ENCODE measurements at places on chromosomes 2 and 18.
A peak's percentile ranks its signal among the peaks of the same experiment; 100 is the strongest.

DNA sequence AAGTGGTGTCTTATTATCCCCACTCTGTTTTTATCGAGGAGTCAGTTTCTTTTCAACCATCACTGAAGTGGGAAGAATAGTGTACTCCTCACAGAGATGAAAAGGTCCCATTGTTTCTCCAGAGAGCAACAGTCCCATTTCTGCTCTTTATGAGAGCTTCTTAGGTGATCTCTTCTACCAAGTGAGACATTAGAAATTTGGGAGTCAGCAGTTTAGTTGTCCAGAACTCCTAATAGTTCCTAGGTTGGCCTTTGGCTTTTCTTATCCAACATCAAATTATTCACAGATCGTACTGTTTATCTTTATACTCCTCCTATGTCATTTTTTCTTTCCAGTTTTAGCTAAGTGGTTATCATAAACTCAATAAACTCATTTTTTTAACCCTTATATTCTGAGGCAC is 213.1 kb downstream of the BABAM2 start:
- no peaks in the 10 kb centered on the region for H3K27me3 ChIP-seq
- peaks cover 61% of the 10 kb centered on the region for H3K4me1 ChIP-seq
- peaks cover 4% of the 10 kb centered on the region for H3K36me3 ChIP-seq
- no peak overlapping the region for H3K27ac ChIP-seq

DNA sequence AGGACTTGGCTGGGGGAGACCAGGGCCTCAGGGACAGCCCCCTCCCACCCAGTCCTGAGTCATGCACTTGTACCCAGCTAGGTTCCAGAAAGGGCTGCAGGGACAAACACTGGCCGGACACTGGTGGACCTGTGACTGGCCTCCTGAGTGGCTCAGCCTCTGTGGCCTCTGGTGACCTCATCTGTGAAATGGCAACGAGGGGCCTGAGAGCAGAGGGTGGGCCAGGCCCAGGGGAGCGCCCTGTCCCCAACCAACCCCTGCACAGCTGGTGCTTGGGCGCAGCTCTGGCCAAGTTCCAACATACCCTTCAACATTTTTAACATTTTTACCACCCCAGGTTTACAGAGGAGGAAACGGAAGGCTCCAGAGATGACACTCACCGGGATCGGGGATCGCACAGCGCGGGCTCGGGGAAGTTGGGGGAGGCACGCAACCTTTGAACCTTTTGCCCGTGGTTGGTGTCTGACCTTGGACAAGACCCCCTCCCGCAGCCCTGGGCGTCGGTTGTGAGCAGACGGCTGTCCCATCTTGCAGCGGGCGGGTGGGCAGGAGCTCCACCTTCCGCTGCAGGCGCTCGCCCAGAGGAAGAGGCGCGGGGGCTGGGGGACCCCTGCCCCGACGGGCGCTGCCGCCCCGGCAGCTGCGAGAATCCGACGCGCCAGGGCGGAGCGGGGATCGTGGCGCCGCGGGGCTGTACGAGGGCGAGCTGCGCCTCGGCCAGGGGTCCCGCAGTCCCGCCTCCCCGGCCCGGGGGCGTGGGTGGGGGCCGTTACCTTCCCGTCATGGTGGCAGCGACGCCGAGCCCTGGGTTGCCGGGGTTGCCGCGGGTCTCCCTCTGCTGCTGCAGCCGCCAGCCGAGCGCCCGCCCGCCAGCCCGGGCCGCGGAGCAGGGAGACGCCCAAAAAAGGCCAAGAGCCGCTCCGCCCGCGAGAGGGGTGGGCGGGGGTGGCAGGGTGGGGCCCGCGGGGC is 805 bp downstream of the LIMS2 start:
- peaks cover 8% of the 10 kb centered on the region for H3K36me3 ChIP-seq
- peak overlapping the region; percentile 94 for H3K4me3 ChIP-seq
- peaks cover 15% of the 10 kb centered on the region for H3K27me3 ChIP-seq
- H3K4me1 ChIP-seq = peaks cover 43% of the 10 kb centered on the region
- DNase-seq = no peak

GRCh38 chr2:63432373-63432772 is 155.9 kb downstream of the WDPCP start:
- no peak overlapping the region for H3K27ac ChIP-seq
- no peaks in the 10 kb centered on the region for H3K36me3 ChIP-seq
- DNase-seq = no peak
- H3K4me1 ChIP-seq = no peaks in the 10 kb centered on the region

DNA sequence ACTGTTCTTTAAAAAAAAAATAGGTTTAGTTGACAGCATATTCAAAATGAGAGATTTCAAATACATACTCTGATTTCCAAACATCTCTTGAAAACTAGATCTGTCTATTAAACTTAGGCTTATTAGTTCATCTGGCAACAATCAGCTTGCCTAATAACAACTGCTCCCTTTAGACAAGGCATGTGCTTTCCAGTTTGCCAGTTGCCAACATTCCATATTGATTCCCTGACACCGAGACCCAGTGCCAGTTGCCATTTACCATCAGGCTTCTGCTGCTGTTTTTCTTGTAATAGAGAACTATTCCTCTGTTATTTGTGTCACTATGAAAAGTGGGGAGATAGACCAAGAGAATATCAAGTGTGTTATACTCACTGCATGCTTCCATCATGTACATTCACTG is 256.0 kb downstream of the C1D start:
- no peak overlapping the region for H3K4me3 ChIP-seq
- H3K36me3 ChIP-seq = peaks cover 17% of the 10 kb centered on the region
- no peak overlapping the region for H3K27ac ChIP-seq
- DNase-seq = no peak

Data from HFFc6 (cell line).